ENCODE measurements at places on chromosomes 1 and 21.

GRCh38 chr1:119954476-119955422, 58.4 kb upstream of the ADAM30 start:
- no peak for DNase-seq

- DNase-seq: no peak
Observed at GRCh38 chr1:218851586-218851985, 322.1 kb upstream of the LYPLAL1 start.

DNA sequence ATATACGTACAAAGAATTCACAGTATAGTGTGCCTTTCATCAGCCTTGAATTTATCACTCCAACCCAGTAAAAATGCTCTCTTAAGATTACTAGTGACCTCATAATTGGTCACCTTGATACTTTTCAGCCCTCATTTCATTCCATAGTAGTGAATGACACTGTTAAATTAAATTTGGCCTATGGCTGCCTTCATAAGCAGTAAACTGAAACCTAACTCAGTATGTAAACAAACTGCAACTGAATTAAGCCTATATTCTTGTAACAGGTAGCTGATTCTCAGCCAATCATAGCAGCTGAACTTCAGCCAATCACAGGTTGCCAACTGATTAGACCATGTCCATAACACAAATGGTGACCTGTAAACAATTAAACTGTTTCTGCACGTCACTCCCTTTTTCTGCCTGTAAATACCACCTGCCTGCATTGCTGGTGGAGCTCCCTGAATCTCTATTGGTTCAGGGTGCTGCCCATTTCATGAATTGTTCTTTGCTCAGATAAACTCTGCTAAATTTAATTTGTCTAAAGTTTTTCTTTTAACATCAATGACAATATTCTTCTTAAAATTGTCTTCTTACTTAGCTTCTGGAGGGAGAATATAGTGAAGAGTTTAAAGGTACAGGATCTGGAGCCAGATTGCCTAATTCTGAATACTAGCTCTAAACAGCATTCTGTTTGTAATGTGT, 24.0 kb upstream of the CAMSAP2 start:
- no peak for DNase-seq

DNA sequence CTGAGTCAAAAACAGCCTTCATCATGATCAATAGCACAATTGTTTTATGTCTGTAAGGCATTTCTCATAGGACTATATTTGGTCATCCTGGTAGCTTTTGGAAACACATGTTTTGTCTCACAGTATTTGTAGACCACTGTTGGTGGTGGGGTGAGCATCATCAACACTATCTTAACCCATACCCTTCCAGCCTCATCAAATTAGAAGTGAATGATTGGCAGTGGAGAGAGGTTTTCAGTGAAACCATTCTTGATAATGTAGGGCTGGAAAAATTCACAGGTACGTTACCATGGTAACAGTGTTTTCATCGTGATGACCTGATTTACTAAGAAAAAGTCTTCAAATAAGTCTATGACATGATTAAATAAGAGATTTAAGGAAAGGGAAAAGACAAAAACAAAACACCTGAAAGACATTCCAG, 45.3 kb upstream of the C1orf105 start:
- no peak for DNase-seq

GRCh38 chr1:43552813-43553212, 22.1 kb downstream of the PTPRF start:
- no peak for DNase-seq

DNA sequence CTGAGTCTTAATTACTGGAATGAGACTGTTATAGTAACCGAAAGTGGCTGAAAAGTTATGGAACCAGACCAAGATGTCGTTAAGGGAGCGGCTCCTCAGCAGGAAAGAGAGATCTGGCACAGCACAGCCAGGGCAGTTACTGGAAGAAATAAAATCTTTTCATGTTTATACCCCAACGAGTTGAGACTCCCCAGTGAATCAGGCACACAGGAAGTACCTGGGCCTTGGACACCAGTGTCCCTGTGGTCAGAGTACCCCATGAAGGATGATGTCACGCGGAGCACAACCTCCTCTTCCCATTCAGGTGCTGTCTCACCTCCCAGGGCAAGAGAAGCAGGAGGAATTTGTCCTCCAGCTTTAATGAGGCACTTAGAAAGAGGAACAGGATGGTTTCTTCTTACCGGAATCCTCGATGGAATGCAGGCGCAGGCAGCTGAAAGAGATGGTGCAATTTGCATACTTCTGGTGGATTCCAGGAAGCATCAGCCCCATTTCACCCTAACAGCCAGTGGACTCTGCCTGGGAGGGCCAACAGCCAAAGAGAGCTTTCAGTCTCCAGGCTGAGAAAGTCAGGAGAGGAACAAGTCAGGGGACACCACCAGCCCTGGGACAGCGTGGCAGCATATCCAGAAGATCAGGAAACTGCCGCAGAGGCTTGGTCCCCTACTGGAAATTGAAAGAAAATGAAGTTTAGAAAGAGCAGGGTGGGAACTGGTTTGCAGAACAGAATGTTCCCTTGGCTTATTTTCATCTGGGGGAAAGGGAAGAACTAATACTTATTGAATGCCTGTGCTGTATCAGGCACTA, 35.9 kb upstream of the CTTNBP2NL start:
- no peak for DNase-seq

GRCh38 chr1:213987422-213987926, 299 bp upstream of the PROX1 start:
- DNase-seq: peak; percentile 71

DNA sequence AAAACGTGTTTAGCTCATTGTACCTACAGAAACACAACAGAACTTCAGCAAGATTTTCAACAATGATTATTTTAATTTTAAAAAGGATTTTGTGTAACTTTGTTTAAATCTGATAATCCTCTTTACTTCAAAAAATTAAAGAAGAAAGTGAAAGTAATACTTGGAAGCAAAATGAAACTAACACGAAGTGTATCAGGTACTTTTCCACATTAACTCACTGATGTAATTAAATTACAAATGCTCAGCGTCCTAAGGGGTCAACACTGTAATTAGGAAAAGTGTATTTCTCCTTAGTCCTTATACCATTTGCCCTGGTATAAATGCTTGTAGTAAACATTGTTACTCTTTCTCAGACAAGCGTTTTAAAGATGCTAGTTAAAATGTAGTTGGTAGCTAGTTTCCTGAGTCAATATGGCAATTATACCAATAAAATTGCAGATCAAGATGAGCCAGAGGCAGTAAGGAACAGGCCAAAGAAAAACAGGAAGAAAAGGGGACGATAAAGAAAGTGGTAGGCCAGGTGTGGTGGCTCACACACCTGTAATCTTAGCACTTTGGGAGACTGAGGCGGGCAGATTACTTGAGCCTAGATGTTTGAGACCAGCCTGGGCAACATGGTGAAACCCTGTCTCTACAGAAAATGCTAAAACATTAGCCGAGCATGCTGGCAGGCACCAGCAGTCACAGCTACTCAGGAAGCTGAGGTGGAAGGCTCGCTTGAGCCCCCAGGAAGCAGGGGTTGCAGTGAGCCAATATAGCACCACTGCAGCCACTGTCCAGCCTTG, 553.0 kb downstream of the SMYD3 start:
- DNase-seq: peak; percentile 76

GRCh38 chr1:66552287-66552686, 18.3 kb downstream of the SGIP1 start:
- no peak for DNase-seq

GRCh38 chr1:64514197-64514765, 44.4 kb downstream of the CACHD1 start:
- no peak for DNase-seq

- peak; percentile 86 for DNase-seq
Observed at GRCh38 chr1:204520834-204521709, 4.9 kb downstream of the MDM4 start.

DNA sequence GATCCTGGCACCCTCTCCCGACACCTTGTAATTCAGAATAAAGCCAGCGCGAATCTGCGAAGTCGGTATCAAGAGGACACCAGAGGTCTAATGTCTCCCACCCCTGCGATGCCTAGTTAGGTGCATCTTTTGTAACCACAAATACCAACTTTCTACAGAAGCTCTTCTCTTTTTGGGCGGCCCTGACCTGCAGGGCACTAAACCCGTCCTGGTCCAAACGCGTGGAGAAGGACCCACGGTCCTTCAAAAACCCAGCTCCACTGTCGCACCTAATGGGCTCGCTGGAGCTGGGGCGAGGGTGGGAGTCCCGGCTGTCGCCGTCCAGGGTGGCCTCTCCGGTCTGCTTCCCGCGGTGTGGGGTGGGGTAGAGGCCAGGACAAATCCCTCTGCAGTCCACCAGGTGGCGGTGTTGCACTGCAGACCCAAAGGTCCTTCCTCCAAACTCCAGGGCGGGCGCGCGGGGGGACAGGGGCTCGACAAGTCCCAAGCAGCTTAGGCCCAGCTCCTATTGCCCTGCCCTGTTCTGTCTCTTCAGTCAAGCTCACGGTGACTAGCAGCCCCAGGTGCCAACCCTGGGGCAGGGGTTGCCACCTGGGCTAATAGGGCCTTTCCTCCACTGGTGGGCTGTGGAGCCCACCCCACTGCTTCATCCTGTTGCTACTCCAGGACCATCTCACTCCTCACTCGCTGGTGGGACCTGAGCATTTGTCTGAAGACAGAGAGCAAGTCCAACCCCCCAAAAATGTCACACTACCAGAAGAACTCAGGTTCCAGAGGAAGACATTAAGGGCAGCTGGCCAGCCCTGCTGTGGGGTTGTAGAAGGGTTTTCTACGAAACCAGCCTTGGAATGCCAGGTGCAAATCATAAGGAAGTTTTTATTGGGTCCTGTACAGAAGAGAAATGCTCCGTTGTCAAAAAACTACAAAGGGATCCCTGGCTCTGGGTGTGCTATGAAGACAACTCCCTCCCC, 2.8 kb downstream of the HES3 start:
- peak; percentile 79 for DNase-seq

DNA sequence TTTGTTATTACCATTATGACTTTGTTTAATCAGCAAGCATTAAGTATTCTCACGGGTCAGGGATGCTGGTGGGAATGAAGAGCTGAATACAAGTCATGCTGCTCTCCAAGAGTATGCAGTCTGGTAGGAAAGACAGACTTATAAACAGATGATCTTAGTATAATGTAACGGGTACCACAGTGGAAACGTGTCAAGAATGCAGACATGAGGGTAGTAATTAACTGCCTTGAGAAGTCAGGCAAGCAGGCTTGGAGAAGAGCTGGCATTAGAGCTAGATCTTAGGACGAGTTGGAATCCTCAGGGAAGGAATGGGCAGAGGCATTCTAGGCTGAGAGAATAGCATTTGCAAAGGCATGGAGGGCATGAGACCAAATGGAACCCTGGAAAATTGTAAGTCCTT, 19.7 kb downstream of the FAM76A start:
- no peak for DNase-seq

DNA sequence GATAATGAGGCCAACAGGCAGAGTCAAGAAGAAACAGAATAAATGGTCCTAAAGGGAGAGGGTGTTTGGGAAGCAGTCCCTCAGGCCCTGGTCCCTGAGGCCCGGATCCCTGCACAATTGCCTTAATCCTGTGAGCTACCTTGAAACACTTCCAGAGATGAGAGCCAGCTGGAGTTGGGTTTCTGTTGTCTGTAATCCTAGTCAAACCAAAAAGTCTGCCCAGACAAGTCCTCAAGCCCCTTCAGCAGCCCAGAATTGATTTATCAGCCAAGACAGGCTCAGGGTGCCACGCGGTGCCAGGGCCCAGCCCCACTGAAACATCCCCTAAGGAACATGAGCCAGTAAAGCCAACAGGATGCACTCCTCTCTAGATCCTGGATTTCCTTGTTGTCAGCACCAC, 16.4 kb upstream of the CLSTN1 start:
- DNase-seq: no peak

GRCh38 chr1:226216056-226216455, 7.4 kb upstream of the MIXL1 start:
- DNase-seq: peak; percentile 40

- DNase-seq: no peak
Observed at GRCh38 chr1:199719156-199719842, 308.2 kb upstream of the NR5A2 start.

GRCh38 chr1:36411674-36412648, 14.3 kb upstream of the LSM10 start:
- peak; percentile 92 for DNase-seq

DNA sequence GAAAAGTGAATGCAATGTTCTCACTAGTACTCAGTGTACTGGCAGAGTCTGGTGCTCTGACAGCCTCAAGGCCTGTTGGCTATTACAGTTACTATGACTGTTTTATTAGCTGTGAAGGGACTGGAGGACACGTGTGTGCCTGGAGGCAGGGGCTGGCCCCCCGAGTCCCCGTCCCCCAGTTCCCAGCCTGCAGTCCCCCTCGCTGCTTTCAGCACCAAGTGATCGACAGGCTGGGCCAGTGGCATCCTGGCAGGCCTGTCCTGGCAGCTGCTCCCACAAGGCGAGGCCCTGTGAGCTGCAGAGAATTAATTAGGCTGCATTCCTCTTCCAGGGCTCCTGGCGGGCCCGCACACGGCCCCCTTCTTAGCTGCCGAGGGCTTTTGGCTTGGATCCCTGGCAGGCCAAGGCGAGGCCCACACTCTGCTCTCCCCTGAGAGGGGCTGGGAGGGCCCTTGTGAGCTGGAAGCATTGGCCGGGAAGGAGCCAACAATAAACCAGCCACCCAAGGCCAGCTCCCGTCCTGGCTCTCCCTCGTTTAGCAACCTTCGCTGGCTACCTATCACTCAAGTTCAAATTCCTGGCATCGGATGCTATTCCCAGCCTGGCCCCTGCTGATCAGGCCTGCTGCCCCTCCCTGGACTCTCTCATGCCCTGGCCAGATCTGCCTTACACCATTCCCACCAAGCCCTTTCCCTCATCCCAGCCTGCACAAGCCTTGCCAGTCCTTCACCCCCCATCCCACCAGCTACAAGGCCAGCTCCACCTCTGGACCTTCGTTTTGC, 9.8 kb downstream of the EDN2 start:
- no peak for DNase-seq

DNA sequence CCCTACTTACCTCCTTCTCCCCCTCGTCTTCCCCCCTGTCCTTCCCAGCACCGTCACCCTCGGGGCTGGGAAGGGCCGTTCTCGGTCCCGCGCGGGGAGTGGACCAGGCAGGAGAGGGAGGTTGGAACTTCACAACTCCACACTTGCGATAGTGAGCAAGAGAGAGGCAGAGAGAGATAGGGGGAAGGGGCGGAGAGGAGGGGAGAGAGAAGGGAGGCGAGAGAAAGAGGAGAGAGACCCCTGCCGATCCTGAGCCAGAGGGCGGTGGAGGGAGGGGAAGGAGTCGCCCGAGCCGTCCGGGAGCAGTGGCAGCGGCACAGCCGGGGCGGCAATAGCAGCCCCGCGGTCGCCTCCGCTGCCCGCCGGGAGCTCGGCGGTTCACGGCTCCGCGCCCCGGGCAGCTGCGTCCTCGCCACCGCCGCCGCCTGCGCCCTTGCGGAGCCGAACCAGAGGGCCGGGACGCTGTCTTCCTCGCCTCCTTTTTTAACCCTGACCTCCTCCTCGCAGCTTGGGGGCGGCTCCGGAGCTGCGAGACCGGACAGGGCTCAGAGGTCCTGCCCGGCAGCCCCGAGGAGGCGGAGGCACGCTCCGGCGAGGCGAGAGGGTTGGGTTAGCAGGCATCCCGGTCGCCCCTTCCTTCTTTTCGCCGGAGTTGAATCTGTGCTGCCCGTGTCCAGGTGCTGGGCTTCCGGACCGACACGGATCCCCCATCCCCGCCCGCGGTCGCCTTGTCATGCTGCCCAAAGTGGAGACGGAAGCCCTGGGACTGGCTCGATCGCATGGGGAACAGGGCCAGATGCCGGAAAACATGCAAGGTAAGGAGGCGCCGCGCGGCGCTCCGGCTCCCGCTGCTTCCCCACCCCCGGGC, 11.7 kb downstream of the NR5A2 start:
- no peak for DNase-seq

Measured in OCI-M1 (cell line).